Mesothelial cell of epicardium (in vitro differentiated cells): ENCODE measurements at places on chromosomes 3 and 15. TPM values are rescaled to one million over a fixed set of nuclear protein-coding genes. Genes with fewer than 3 reads are reported as not detected.
A peak's percentile ranks its signal among the peaks of the same experiment; 100 is the strongest.

INSYN1 gene
- 11.7 to 13.2 TPM (median 12.7 TPM) in 3 replicates for total RNA-seq

IL17RD gene
- total RNA-seq: 27.5 to 30.3 TPM (median 27.9 TPM) in 3 replicates

AGTR1 gene
- total RNA-seq: 0.13 to 0.34 TPM (median 0.27 TPM) in 3 replicates

ZCWPW2 gene
- 1.3 to 1.5 TPM (median 1.4 TPM) in 3 replicates for total RNA-seq

PIF1 gene
- 10.8 to 12.4 TPM (median 10.8 TPM) in 3 replicates for total RNA-seq

NTRK3 gene
- 1.8 to 2.1 TPM (median 1.8 TPM) in 3 replicates for total RNA-seq

SLC25A38 gene
- total RNA-seq: 25.6 to 28.4 TPM (median 28.1 TPM) in 3 replicates

DNA sequence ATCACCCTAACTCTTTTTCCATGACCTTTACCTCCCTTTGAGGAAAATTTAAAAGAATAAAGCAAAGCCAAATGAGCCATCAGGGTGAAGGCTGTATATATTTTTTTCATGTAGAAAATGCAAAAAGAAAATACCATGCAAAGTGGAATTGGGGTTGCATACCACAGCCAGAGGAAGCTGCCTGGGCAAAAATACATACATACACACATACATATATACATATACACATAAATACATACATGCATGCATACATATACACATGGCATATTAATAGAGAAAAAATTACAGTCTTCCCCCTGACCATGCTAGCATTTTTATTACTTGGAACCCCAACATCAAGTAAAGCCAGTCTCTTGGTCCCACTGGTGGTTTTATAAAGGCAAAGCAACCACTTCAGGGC is 63.7 kb upstream of the TMCO5A start:
- peaks cover 10% of the 10 kb centered on the region for H3K4me1 ChIP-seq
- no peaks in the 10 kb centered on the region for H3K36me3 ChIP-seq
- H3K27ac ChIP-seq: no peak overlapping the region
- H3K4me3 ChIP-seq: no peak overlapping the region

DNA sequence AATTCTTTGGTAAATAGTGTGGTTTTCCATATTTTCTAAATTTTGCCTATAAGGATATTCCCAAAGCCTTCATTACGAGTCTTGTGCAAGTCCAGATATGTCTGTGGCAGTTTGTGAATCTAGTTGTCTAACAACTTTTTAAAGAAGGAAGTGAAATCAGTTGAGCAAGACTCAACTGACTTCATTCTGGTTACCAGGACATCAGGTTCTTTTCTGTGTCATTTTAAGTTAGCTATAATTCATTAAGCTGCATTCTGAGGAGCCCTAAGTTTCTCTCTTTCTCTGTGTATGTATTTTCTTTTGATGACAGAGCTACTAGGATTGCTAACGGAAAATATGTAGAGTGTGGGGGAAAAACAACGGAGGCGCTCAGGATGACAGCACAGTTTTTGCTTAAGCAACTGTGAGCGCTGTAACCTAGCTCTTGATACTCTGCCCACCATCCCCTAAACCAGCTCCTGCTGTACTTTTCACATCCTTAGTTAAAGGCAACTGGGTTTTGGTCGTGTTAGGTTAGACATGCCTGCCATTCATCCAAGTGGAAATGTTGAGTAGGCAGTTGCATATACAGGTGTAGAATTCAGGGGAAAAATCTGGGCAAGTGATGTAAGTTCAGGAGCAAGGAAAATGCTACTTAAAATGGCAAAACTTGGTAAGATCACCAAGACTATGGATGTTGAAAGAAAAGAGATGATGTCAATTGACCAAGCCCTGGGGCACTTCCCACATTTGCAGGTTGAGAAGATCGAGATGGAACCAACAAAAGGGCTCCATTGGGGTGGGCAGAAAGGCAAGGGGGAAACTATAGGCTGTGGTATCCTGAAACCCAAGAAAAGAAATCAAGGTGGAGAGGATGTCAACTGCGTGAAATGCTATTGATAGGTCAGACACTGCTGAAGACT is 9.2 kb downstream of the MFSD1 start:
- H3K27me3 ChIP-seq: no peaks in the 10 kb centered on the region
- no peak overlapping the region for H3K4me3 ChIP-seq
- no peak for DNase-seq
- no peaks in the 10 kb centered on the region for H3K4me1 ChIP-seq

DNA sequence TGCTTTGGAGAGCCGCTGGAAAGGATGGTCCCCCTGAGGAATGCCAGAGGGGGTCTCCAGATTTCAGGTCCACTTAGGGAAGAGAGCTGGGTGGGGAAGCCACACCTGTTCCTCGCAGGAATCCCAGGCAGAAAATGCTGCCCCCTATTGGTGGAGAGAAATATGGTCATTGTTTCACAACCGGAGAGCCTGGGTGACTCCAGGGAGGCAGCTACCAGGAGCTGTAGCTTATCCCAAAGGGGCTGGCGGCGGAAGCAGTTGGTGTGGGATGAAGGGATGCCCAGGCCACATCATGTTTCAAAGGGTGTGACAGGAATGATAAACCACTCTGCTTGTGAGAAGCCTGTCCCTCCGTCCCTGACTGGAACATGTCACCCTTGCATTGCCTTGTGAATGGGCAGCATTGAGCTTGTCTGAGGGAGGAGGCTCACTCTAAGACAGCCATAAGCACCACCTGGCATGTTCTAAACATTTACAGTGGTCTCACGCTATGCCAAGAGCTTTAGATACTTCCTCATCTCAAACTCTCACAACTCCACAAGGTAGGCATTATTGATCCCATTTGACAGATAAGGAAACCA is 34.5 kb downstream of the POMGNT2 start:
- peaks cover 18% of the 10 kb centered on the region for H3K27me3 ChIP-seq
- DNase-seq: no peak
- H3K4me3 ChIP-seq: no peak overlapping the region
- no peaks in the 10 kb centered on the region for H3K36me3 ChIP-seq
- H3K4me1 ChIP-seq: no peaks in the 10 kb centered on the region

GRCh38 chr3:90087703-90088102 is 980.3 kb downstream of the EPHA3 start:
- no peak overlapping the region for H3K27ac ChIP-seq
- H3K4me3 ChIP-seq: no peak overlapping the region
- DNase-seq: no peak
- H3K36me3 ChIP-seq: no peaks in the 10 kb centered on the region

- no peak overlapping the region for H3K27ac ChIP-seq
- DNase-seq: no peak
- H3K4me3 ChIP-seq: no peak overlapping the region
- H3K36me3 ChIP-seq: no peaks in the 10 kb centered on the region
Measured at GRCh38 chr3:45910892-45911291, 24.5 kb downstream of the CCR9 start.

- peaks cover 14% of the 10 kb centered on the region for H3K27me3 ChIP-seq
- no peak for DNase-seq
- H3K27ac ChIP-seq: no peak overlapping the region
Measured at GRCh38 chr15:97993310-97993738, 32.8 kb downstream of the ARRDC4 start.

- H3K4me3 ChIP-seq: no peak overlapping the region
- peaks cover 3% of the 10 kb centered on the region for H3K4me1 ChIP-seq
- H3K27me3 ChIP-seq: no peaks in the 10 kb centered on the region
- no peak overlapping the region for H3K27ac ChIP-seq
Measured at GRCh38 chr15:39961051-39961450, 27.1 kb downstream of the EIF2AK4 start.

DNA sequence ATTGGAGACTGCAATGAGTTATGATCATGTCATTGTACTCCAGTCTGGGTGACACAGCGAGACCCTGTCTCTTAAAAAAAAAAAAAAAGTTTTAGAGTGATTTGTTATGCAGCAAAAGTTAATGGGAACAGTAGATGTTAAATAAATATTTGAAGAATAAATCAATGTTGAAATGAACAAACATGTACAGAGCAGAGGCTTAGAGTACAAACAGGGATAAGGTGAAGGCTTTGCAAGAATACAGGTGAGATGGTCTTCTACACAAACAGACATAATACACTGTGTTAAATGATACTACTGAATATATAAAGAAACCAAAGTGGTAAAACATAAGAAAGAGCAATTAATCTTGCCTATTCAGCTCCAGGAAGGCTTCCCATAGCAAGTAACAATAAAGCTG is 265.4 kb downstream of the CNTN3 start:
- no peak overlapping the region for H3K27ac ChIP-seq
- no peaks in the 10 kb centered on the region for H3K4me1 ChIP-seq
- no peaks in the 10 kb centered on the region for H3K36me3 ChIP-seq

DNA sequence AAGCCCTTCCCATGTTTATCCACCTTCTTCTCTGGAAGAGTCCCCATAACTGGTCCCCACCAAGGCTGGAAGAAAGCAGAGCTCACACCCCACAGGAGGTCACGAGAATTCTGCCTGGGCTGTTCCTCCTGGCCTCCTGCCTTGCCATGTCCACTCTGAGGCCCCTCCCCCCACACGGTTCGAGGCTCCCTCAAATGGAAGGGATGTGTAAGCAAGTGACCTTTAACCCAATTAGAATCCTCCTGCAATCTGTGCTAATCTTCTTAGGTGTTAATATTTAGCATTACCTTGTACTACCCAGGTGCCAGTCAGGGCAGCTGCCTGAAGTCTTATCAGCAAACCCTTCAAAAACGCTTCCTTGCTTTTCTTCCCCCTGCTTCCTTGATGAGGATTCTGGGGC is 32.4 kb upstream of the DYNC1LI1 start:
- DNase-seq: no peak
- no peaks in the 10 kb centered on the region for H3K27me3 ChIP-seq
- H3K36me3 ChIP-seq: no peaks in the 10 kb centered on the region
- H3K4me1 ChIP-seq: peaks cover 5% of the 10 kb centered on the region

DNA sequence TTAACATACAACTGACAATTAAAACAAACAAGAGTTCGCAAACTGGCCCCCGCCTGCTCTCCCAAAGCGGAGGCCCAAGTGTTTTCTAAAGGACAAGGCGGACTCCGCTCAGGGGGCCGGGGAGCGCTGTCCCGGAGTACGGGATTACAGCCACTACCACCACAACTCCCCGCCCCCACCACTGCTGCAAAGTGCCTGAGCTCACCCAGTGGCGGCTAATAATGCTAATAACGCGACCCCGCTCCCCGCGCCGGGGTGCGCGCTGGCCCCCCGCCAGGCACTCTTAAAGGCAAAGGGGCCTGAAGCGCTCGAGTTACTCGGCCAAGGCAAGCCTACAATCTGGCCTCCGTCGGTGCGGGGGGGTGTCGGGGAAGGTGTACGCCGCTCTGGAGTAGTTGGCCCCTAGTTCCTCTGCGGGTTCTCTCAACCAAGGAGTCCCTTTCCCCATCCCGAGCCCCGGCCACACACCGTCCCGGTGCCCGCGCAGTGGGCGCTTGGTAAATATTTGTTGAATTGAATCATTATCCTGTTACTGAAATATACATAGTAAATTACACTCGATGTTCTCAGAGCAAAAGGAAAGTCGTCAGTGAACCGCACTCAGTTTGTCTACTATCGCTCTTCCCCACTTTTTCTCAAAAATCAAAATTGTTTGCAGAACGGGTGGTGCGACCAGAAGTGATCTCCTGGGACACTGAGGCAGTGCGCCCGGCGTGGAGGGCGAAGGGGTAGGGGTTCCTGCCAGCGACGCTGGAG is 827 bp downstream of the WNT5A start:
- H3K27ac ChIP-seq: peak overlapping the region; percentile 97
- H3K4me3 ChIP-seq: peak overlapping the region; percentile 97
- DNase-seq: peak; percentile 72
- peaks cover 39% of the 10 kb centered on the region for H3K27me3 ChIP-seq
- peaks cover 68% of the 10 kb centered on the region for H3K4me1 ChIP-seq

DNA sequence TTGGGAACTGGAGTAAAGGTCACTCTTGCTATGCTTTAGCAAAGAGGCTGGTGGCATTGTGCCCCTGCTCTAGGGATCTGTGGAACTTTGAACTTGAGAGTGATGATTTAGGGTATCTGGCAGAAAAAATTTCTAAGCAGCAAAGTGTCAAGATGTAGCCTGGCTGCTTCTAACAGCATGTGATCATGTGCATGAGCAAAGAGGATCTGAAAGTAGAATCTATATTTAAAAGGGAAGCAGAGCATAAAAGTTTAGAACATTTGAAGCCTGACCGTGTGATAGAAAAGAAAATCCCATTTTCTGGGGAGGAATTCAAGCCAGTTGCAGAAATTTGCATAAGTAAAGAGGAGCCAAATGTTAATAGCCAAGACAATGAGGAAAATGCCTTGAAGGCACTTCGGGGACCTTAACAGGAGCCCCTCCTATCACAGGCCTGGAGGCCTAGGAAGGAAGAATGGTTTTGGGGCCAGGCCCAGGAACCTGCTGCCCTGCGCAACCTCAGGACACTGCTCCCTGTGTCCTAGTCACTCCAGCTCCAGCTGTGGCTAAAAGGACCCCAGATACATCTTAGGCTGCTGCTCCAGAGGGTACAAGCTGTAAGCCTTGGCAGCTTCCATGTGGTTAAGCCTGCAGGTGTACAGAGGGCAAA is 212.2 kb upstream of the LINGO1 start:
- no peak overlapping the region for H3K27ac ChIP-seq
- no peak for DNase-seq
- H3K4me1 ChIP-seq: peaks cover 5% of the 10 kb centered on the region

DNA sequence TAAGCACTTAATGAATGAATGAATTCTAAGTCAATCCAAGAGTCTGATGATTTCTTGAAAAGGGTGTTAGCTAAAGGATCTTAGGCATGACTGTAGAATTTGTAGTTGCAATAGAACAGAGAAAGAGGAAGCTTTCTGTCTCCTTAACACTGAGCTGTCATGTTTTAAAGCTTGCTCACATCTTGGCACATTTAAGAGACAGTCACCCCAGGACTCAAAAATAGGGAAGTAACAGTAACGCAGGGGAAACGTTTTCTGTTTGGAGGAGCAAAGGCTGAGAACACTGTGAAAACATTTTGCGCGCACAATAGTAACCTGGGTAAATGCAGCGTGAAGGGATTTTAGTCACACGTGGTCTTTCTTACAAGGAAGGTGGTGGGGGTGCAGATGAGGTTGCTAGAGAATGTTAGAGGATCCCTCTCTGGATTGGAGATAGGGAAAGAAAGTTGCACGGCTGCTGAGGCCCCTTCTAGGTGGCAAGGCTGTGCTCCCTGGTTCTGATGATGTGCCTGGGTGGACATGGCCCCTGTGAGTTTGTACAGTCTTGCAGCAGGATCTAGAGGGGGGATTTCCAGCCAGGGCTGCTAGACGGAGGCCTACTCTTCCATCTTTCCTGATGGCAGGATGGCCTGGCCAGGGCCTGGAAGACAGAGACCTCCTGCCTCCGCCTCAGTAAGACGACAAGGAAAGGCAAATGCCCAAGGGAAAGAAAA is 12.0 kb downstream of the STARD5 start:
- no peaks in the 10 kb centered on the region for H3K4me1 ChIP-seq
- no peak overlapping the region for H3K27ac ChIP-seq
- no peak overlapping the region for H3K4me3 ChIP-seq
- H3K27me3 ChIP-seq: no peaks in the 10 kb centered on the region
- DNase-seq: no peak

DNA sequence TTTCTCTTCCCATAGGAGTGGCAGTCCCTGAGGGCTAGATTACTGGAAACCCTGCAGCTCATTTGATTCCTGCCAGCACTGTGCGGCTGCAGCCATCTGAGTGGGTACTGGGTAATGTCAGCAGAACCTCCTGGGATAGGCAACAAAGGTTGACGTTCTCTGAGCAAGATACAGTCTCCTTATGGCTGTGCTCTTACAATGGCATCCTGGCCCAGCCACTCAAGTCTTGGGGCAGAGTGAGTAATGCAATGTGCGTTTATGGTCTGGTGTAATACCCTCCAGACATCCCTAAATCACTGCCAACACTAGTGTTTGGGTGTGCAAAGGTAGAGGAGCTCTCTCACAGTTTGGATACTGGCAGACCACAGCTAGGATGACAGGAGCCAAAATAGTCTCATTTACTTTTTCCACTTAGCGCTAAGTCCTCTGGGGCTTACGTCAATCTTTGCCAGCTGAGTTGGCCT is 775.8 kb downstream of the ZNF385D start:
- no peak overlapping the region for H3K27ac ChIP-seq
- H3K4me3 ChIP-seq: no peak overlapping the region
- H3K27me3 ChIP-seq: no peaks in the 10 kb centered on the region
- DNase-seq: no peak
- H3K36me3 ChIP-seq: no peaks in the 10 kb centered on the region
- H3K4me1 ChIP-seq: peaks cover 16% of the 10 kb centered on the region

GRCh38 chr3:11126653-11127052 is 27.6 kb upstream of the HRH1 start:
- no peak overlapping the region for H3K4me3 ChIP-seq
- no peaks in the 10 kb centered on the region for H3K36me3 ChIP-seq
- peaks cover 40% of the 10 kb centered on the region for H3K27me3 ChIP-seq
